ENCODE measurements at places on chromosomes 12 and 14.

DNA sequence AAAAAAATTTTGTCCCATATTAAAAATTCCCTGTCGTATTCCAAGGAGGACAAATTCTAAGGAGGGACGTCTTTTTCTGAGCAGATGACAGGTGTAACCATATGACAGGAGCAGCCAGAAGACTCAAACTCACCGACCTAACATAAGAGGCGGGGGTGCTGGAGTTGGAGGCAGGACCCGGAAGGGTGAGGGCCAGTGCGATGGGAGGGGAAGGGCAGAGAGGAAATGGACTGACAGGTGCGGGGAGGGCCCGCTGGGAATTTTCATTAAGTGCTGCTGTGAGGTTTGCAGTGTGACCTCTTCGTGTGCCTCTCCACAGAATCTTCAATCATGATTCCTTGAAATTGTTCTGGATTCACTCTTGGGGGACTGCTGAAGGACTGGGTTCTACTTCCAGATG lies 189.4 kb downstream of the NTF3 start:
- DNase-seq, result no peak

GRCh38 chr12:65474831-65475230 lies 196.3 kb downstream of the MSRB3 start:
- no peak for DNase-seq

- DNase-seq, result no peak
These were observed 40.1 kb downstream of the VWF start for GRCh38 chr12:6084261-6084968.

GRCh38 chr12:22935090-22935489 lies 310.1 kb downstream of the ETNK1 start:
- no peak for DNase-seq

GRCh38 chr12:58504143-58504938 lies 416.0 kb downstream of the LRIG3 start:
- no peak for DNase-seq

Data from stimulated activated CD4-positive, alpha-beta T cell treated with anti-CD3 and anti-CD28 coated beads, TNF-alpha, amount 100 ng/mL, for 24 hours (primary cell).